Natural killer cell (primary cell): ENCODE measurements at places on chromosomes 7 and 10.
A peak's percentile ranks its signal among the peaks of the same experiment; 100 is the strongest.

- no peak for DNase-seq
These were observed 396.1 kb downstream of the SFMBT2 start for GRCh38 chr10:7014721-7015120.

DNA sequence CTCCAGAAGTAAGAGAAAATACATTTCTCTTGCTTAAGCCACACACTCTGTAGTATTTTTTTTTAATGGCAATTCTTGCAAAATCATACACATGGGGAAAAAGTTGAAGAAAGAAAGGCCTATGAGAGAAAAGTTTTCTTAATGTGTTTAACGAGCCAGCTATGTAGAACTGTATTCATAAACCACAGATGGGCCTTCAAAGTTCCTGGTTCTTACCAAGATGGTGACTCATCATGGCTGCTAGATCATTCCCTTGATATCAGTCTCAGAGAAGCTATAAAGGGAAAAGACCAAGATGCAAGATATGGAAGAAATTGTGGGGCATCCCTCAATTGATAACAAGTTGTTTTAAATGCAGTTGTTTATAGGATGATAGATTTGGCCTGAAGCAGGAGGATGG lies 992.7 kb upstream of the MBL2 start:
- DNase-seq: no peak

GRCh38 chr7:150909200-150909995 lies 57.1 kb downstream of the AOC1 start:
- peak; percentile 74 for DNase-seq

GRCh38 chr7:41885078-41885477 lies 182.2 kb upstream of the INHBA start:
- no peak for DNase-seq

GRCh38 chr7:74051629-74052410 lies 23.8 kb downstream of the ELN start:
- no peak for DNase-seq

DNA sequence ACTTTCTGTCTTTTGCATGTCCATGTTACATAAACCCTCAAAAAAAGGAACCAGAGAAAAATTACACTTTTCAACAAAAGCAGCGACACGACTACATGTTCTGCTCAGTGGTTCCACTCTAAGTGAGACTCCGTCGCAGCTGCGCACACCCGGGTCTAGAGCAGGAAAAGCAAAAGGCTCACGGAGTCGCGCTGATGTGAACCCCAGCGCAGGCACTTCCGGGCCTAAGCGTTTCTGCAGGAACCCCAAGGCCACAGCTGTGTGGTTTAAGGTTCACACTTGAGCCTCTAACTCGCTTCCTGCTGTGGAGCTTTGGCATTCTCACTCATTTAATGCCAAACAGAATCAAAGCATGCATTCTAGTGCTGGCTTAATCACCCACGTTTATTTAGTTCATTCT lies 240.3 kb downstream of the DNAJB6 start:
- peak; percentile 23 for DNase-seq

DNA sequence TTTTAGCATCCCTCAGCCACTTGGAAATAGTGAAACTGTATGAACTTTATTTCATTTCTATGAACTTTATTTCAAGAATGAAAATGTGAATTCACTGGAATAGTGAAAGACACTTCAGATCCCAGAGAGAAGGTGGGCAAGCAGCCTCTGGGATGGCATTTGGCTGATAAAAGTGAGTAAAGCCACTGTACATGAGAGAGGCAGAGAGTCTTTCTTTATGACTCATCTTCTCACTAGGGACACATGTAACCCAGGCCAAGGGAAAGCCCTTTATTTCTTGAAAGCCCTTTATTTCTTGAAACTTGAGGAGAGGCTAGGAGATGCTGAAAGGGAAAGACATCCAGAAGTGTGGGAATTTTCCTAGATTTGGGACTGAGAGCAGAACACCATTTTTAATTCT lies 148.9 kb upstream of the SMIM30 start:
- DNase-seq: no peak

DNA sequence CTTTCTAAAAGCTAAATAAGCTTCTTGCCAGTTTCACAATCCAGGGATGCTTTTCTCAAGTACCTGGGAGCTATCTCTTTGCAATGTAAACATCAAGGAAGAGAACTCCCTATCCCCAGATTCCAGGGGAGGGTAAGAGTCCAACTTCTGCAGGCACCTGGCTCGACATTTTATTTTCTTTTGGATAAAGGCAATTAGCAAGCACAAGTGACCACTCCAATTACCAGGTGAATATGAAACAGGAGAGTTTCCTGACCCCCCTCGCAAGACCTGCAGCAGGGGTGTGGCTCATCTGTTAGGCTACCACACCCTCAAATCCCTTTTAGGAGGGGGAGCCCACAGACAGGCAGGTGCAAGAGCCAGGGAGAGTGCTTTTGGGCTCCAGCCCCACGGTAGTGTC lies 28.6 kb upstream of the LANCL2 start:
- no peak for DNase-seq

GRCh38 chr10:89301721-89302445 lies at the start of gene IFIT2:
Gene IFIT2 (plus strand): TSS chr10:89302046. CDS start chr10:89302124, 78 bp downstream.
- DNase-seq: peak; percentile 79

- DNase-seq: peak; percentile 11
These were observed 44.9 kb downstream of the POLR1F start for GRCh38 chr7:19663816-19664462.

GRCh38 chr7:55110993-55111361 lies 92.2 kb downstream of the EGFR start:
- no peak for DNase-seq

DNA sequence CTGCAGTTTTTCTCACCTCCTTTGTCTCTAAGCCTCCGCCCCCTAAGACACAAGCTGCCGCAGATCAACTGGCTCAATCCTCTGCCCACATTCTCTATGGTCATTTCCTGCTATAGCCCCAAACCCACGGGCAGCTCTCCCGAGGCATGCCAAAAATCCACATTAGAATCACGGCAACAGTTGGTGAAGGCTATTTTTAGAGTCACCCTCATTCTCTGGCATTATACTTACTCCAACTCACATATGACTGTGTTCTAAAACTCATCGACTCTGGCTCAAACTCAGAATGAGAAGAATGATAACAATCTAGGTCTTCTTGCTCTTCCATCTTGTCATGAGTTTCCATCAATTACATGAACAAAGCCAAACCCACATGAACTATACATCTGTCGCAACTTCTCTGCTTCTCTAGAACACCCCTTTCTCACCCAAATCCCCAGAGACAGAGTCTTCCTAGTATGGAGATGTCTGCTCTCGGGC lies 10.9 kb upstream of the KIAA1549 start:
- no peak for DNase-seq

DNA sequence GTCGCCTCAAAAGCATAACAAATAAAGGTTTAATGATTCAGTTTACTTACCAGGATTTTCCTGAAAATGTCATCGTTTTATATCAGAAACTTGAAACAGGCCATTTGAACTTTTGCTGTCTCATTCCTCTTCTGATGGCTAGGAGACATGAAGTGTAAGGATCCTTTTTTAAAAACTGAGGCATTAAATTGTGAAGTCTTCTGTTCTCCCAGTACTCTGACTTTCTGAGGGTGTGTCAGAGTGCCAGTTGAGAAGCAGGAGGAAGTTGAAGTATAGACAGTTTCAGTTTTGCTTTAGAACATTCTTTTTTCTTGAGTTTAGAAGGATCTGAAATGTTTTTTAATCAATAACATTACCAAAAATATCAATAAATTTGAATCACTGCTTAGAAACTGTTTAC lies at the start of gene SAMD9L:
Gene SAMD9L, minus strand, starts transcription at position 242 of the 400 bp plus-strand sequence. CDS start 12,414 bp downstream, outside the sequence.
- no peak for DNase-seq

- peak; percentile 60 for DNase-seq
These were observed 144.4 kb downstream of the DYNC1I1 start for GRCh38 chr7:95916573-95917297.

DNA sequence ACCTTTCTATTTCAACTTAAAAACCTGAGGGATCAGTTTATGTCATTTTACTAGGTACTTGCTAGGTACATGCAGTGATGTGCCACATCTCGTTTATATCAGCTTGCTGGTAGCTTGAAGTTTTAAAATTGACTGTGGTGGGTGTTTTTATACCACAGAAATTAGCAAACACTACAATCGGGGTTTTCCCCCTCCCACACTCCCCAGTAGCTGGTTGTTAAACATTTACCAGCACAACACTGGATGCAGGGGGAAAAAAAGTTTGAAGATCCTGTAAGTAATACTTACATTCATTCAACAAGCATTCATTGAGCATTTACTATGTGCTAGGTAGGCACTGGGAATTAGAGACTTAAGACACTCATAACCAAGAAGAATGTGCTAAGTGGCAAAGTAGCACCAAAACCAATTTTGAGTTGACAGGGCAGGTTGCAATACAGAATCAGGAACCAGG lies 32.6 kb downstream of the USP6NL start:
- DNase-seq: peak; percentile 35

DNA sequence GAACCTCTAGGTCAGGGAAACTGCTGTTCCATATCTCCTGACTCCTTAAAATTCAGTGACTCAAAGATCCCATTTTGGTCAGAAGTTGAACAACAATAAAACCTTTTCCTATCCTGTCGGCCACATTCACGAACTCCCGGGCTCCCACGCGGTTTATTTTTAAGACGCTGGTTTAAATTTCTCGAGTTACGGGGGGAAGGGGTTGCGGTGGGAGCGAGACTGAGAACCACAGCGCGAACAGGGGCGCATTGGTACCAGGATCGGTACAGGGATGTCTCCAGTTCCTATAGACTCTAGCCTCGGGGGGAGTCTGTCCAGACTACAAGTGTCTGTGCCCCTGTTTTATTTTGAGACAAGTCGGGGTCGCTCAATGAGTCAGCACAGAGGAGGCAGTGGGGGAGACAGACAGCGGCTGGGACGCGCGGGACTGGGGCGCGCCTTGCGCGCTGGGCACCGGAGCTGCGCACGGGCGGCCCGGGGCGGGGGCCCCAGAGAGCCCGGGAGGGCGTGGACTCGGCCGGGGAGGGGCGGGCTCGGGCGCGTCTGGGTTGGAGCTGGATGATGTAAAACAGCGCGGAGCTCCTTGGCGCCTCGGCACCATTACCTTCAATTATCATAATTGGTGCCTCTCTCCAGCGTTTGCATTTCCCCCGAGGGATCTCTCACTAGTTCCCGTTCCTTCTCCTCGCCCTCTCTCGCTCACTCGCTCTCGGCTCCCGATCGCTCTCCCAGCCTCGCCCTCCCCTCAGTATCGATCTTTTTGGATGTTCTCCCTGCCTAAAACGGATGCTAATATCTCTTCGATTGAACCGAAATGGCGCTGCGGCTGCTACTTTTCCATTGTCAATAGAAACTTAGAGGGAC lies 8.7 kb upstream of the BAMBI start:
- DNase-seq: peak; percentile 62

DNA sequence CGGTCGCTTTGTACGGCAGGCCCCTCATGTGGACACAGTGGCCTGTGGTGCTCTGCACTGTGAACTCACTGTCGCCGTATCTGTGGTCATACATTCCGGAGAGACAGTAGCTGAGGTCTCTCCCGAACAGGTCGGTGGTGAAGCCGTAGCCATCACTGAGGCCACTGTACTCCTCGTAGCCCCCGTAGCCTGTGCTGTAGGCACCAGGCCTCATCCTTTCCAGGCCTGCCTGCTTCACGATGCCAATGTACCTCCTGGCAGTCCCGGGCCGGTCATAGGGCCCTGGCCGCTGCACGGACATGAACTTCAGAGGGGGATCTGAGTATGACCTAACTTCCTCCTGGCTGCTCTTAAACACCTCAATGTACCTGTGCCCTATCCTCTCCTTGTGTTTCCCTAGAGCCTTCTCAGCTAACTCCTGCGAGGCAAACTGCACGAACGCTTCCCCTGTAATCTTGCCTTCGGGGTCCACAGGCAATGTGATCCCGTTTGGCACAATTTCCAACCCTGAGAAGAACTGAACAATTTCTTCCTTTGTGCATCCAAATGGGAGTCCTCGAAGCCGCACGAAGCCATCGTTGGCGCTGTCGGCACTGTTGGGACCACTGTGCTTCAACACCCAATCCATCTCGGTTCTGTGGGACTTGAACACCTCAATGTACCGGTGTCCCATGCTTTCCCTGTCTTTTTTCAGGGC lies 15.7 kb downstream of the FXYD4 start:
- DNase-seq: no peak

DNA sequence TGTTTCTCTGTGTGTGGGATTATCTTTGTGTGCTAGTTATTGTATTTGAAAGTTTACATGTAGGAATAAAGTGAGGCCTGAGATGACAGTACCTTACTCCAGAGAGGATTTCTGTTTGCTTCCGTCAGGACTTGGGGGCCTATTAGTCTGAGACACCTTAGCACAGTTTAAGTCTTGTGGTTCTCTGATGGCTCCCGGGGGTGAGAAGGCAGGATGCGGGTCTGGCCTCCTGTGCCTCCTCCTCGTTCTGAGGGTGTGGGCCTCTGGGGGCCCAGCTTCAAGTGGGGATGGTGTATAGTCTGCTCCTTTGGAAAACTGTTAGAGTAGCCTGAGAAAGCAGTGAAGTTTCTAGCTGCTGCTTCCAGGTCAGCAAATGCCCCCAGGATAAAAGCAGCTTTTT lies 12.4 kb downstream of the MTURN start:
- no peak for DNase-seq

GRCh38 chr7:70334871-70335270 lies 736.6 kb downstream of the AUTS2 start:
- peak; percentile 53 for DNase-seq

- no peak for DNase-seq
These were observed 1355.5 kb upstream of the LRRTM3 start for GRCh38 chr10:65570143-65571010.

DNA sequence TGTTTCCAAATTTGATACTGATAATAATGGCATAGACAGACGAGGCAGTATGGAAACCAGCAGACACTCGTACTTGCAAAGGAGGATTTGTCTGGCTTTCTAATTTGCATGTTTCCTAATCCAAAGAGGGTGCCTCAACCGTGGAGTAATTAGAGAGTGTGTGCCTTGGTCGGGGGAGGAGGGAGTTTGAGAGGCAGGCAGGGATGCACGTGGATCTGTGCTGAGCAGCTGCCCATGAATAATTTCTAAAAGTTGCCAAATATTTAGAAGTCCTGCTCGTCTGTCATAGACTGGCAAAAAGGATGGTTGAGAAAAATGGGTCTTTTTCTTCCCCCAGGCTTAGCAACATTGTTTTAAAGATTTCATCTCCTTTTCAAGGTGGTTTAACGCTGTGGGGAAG lies 69.4 kb downstream of the PTPRE start:
- DNase-seq: no peak
